ENCODE measurements at places on chromosomes 6 and 20.

DNA sequence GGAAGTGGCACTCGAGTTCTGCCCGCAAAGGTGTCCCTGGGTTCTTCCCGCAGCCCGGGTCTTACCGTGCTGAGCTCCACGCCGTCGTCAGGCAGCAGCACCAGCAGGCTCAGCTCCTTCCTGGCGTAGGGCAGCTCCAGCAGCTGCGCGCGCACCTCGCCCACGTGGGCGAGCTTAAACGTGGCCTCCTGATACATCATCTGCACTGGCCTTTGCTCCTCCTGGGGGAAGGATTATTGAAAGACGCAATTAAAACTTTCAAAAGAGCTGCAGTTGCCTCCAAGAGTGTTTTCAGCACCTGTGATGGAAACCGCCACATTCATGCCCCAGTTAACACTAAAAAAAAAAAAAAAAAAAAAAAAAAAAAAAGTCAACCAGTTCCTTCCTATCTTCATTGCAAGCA, 11.3 kb downstream of the SERPINB9 start:
- peak; percentile 80 for DNase-seq

DNA sequence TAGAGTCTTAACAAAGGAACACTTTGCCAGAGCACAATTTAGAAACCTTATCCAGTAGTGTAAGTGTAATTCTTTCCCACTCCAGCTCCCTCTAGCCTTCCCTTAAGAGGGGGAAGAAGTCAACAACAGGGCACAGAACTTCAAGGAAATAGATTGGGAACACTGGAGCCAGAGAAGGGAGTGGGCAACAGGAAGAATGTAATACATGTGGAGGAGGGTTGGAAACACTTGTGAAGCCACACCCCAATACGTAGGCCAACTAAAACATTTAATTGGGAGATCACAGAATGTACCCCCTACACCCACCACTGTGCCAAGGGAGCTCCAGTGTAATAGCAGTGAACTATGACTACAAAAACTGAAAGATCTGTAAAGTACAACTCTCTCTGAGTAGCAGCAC, 735.7 kb upstream of the HS3ST5 start:
- DNase-seq, result no peak

- DNase-seq, result no peak
Observed at GRCh38 chr6:45822873-45823272, 192.8 kb downstream of the CLIC5 start.

- DNase-seq, result no peak
Observed at GRCh38 chr6:89197141-89197540, 20.0 kb downstream of the GABRR1 start.

- no peak for DNase-seq
Observed at GRCh38 chr6:87654122-87654521, 47.9 kb downstream of the AKIRIN2 start.

- DNase-seq, result no peak
Observed at GRCh38 chr6:156782691-156783320, 5.6 kb downstream of the ARID1B start.

DNA sequence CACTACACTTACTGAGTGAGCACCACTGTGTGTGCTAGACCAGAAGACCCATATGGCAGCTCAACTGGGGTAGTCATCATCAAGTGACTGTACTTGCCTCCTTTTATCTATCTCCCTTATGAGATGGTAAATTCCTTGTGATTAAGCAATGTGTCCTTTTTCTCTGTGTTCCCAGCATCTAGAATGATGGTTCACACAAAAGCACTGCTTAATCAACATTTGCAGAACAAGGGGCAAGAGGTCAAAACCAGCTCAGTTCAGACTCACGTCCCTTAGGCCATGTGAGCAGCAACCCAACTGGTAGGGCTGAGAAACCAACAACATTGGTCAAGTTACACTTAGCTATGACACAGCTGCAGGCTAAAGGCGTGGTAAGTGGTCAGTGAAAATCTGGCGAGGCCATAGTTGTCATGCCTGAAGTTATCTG, 10.0 kb downstream of the TRAM2 start:
- no peak for DNase-seq

DNA sequence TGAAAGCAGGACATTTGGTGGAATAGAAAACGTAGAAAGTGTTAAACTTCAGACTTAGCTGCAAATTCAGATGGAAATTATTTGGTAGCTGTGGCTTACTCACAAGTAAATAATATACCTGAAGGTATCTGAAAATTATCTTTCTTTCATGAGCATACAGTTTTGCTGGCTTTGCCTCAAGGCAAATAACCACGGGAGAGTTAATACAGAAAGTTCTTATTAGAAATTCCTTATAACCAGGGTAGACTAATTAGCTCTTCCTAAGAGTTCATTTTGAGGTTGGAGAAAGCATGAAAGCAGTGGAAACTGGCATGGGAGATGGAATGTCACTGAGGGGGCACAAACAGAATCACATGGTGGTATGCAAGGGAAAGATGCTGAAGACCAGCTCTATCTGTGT, 217.5 kb downstream of the CD83 start:
- no peak for DNase-seq

DNA sequence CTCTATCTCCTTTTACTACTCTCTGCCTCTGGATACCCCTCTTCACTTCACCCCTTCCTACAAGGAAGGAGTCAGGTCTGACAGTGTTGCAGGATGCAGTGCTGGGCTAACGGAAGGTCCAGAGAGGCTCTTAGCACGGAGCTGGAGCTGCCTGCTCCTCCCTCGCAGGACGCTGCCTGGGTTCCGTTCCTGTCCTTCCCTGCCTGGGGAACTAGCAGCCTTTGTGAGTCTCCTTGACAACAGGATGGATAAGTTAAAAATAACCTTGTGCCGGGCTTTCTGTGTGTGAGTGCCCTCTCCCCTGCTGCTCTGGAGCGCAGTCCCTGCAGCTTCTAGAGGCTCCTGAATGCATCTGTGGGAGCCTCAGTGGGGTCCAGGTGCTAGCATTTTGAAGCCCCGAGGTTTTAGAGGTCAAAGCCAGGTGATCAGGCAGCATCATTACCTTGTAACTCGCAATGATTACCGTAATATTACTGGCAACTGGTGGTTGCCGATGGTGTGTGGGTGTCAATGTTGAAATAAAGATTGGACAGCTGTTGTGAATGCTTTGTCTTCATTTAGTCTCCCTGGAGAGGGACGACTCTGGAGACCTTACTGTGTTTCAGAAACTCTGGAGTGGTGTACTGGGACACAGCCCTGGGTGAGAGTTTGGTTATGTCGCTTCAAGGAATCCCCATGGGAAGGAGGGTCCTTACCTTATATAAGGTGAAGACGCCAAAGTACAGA, 44.4 kb downstream of the CDS2 start:
- no peak for DNase-seq

DNA sequence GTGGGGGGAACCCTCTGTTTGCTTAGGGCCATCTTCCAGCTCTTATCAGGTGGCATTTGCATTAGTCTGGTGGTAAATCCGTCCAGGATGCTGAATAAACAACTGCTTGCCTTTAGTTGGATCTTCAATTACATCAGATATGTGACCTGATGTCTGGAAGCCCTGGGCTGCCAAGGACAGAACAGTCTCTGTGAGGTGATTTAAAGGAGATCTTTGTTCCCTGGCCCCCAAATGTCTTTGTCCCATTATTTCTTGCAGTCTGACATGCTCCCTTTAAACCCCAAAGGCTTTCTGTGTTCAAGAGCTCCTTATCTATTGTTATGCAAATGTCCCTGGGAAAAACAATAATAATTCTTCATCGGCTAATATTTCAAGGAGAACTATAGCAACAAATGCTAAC, 84.6 kb upstream of the SPTLC3 start:
- no peak for DNase-seq

- DNase-seq, result no peak
Observed at GRCh38 chr6:89242574-89243330, 25.6 kb upstream of the GABRR1 start.

DNA sequence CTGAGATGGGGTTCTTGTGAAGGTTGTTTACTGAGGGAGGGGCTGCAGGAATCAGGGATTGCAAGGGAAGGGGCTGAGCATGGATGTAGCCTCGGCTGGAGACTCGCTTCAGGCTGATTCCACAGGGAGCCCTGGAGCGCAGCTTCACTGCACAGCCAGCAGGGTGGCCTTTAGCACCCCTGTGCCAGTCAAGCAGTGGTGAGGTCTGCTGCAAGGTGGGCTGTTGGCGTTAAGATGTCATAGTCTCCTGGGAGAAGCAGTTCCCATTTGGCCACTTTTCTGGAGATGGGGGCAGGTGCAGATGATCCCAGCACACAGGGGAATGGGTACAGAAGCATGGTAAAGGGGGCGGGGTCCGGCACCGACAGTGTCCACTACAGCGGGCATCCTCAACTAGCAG, 126.3 kb downstream of the TOX2 start:
- DNase-seq, result no peak

GRCh38 chr20:5484346-5484745, 167.6 kb upstream of the PROKR2 start:
- DNase-seq, result no peak

DNA sequence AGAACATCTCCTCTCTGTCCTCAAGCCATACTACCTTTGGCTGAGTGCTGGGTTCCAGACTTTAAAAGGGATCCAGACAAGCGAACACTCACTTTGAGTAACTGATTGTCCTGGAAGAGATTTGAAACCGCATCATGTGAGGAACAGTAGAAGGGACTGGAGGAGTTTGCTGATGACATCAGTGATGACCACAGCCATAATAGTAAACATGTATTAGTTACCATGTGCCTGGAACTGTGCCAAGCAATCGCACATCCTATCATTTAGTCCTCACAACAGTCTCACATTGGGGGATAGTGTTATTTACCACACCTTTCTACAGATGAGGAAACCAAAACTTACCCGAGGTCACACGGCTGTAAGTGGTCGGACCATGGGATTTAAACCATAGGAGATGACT, 39.8 kb downstream of the ARMC2 start:
- no peak for DNase-seq

- DNase-seq, result no peak
Observed at GRCh38 chr6:53328375-53328774, 20.4 kb downstream of the ELOVL5 start.

- DNase-seq, result no peak
Observed at GRCh38 chr6:125201961-125202729, 48.6 kb downstream of the TPD52L1 start.

DNA sequence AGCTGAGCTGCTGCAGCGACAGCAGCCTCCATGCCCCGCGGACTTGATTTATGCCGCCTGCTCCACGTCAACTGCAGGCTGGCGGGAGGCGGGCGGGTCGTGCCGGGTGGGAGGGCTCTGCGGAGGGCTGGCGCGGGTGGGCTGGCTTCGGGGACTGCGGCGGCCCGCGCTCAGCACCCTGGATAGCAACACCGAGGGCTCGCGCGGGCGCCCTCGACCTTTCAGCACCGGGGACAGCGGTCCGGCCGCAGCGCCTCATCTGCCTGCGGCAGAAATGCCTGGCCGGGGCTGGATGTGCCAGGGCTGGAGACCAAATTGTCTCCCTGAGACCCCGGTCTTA, 792 bp downstream of the SNAP25 start:
- peak; percentile 52 for DNase-seq

- DNase-seq, result no peak
Observed at GRCh38 chr20:49427751-49428518, 54.5 kb downstream of the KCNB1 start.

- no peak for DNase-seq
Observed at GRCh38 chr6:159640722-159641482, 52.1 kb downstream of the SOD2 start.

DNA sequence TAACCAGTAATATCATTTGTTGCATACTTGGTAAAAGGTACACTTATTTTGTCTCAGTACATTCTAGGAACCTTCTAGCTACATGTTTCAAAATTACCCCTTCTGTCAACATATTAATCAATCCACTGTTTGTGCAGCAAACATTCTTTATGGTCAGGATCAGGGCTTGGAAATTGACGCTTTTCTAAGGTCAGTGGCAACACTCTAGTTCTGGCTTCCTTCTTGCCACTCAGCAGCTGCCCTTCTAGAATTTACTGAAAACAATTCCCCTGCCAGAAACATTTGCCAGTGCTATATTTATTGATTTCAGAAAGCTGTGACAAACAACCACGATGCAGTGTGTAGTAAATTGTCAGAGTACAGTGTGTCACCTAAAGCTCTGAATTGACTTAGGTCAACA, 84.7 kb upstream of the FBXL4 start:
- no peak for DNase-seq

GRCh38 chr6:25124216-25124715, 154.9 kb upstream of the CARMIL1 start:
- no peak for DNase-seq

DNA sequence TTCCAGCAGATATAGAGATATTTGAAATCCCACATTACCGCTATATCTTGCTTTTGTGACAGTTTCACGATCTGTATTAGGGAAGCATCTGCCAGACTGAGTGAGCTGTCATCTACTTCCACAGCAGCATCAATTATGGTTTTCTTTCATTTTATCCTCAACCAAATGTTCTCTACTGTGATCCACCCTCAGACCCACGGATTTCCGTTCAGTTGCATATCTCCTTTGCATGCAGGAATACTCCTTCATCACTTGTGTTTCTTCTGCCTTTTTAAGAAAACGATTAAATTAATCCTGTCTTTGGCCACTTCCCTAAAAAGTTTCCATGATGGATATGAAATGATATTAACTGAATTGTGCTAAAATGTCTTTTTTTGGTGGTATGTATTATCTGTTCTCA, 262.1 kb upstream of the ADGRB3 start:
- no peak for DNase-seq

GRCh38 chr6:33416386-33417127, 1.4 kb downstream of the CUTA start:
- no peak for DNase-seq

DNA sequence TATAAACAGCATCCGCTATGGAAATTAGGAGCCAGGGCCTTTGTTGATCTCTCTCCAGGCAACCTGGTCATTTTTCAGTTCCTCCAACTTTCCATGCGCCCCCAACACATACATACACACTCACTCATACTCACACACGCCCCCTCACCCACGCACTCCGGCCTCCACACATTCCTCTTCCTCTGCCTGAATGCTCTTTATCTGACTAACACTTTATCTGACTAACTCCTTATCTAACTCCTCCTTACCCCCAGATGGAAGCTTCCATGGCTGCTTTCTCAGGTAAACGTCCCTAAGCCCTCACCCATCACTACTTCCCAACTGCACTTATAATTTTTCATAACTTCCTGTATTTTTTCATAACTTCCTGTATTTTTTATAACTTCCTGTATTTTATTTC, 17.4 kb downstream of the CASS4 start:
- DNase-seq, result no peak

GRCh38 chr6:79226660-79227059, 7.8 kb downstream of the HMGN3 start:
- DNase-seq, result no peak

GRCh38 chr20:34703424-34704176, 544 bp upstream of the TP53INP2 start:
- no peak for DNase-seq

DNA sequence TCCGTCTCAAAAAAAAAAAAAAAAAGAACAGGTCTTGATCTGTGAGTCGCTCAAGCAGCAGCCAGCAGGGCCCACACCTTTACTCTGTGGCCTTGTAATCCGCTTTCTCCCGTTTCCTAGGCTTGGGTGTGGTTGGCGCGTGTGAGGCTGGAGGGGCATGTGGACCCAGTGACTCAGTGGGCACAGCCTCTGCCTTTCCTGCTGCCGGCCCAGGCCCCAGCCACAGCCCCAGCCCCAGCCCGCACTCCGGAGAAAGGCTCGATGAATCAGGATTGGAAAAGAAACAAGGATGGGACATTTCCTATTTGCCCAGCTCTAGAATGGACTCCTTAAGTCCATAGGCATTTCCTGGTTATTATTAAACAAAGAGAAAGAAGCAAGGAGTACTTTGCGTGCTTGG, 4.3 kb downstream of the BHLHE23 start:
- DNase-seq, result no peak

All from CD8-positive, alpha-beta memory T cell (primary cell).